ENCODE measurements at places on chromosomes 6 and 20.

DNA sequence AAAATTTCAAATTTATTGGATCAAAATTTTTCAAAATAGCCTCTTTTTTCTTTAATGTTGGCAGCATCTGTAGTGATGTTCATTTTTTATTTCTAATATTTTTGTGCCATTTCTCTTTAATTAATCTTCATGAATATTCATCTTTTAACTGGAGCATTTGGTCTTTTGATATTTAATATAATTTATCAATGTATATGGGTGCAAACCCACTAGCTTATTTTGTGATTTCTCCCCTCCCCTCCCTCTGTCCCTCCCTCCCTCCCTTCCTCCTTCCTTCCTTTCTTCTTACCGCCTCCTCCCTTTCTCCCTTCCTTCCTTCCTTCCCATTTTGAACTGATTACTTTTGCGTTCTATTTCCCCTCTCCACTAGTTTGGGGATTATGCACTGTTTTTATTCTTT is 49.2 kb downstream of the TGM2 start:
- DNase-seq, result no peak

GRCh38 chr6:144665932-144666450 is 380.9 kb downstream of the UTRN start:
- no peak for DNase-seq

GRCh38 chr6:57294862-57295445 is 22.5 kb upstream of the PRIM2 start:
- DNase-seq, result no peak

DNA sequence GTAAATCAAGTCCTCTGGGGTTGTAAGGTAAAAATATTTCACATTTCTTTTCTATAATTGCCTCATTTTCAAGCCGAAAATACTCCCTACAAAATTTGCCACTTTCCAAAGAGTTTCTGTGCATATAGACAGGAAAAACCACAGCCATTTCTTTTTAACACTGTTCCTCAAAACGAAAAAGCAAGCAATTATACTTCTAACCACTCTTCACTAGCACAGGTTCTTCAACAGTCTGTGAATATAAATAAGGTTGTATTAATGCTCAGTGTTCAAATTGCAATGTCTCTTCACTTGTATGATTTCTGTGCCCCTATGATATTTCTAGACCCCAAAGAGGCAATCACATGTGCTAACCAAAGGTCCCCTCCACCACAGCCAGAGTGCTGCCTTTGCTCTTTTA is 206.0 kb downstream of the SIM1 start:
- no peak for DNase-seq

Measured in AG08396 (cell line).